ENCODE measurements at places on chromosomes 3 and 15.

GRCh38 chr15:29670998-29671981, 151.0 kb downstream of the TJP1 start:
- DNase-seq, result no peak

GRCh38 chr15:50563756-50564155, 17.3 kb upstream of the USP50 start:
- no peak for DNase-seq

DNA sequence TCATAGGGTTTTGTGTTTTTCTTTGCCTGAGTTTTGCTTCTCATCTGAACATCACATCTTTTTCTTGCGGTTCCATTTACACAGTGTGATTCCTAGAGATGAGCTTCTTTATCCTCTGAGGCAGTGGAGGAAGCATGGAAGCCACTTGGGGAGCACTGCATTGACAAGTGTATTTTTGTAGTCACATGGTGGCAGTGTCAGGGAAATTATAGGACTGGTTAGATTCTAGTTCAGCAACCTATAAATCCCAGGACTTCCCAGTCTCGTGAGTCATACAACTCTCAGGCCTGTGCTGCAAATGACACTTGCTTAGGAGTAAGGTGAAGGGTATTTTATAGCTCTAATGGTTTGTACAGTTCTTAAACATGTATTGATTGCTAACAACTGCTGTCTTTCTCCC, 58.4 kb downstream of the RBM6 start:
- DNase-seq, result no peak

GRCh38 chr3:149258298-149258697, 36.7 kb upstream of the CP start:
- DNase-seq, result no peak

DNA sequence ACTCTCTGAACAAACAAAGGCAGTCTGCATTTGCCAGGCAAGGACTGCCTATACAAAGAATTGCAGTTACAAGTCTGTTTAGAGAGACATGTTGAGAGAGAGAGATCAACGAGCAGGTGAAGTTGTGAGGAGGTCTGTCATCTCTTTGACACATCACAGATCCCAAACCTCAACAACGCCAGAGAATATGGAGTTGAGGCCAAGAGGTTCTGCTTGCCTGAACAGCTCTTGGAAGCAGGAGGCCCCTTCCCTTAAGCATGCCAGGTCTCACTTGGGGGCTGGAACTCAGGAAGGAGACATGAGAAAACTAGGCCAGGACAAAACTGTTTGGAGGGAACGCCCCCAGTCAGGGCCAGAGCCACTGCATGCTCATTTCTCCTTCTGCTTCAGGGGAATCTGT, 22.3 kb upstream of the MUSTN1 start:
- DNase-seq, result no peak

DNA sequence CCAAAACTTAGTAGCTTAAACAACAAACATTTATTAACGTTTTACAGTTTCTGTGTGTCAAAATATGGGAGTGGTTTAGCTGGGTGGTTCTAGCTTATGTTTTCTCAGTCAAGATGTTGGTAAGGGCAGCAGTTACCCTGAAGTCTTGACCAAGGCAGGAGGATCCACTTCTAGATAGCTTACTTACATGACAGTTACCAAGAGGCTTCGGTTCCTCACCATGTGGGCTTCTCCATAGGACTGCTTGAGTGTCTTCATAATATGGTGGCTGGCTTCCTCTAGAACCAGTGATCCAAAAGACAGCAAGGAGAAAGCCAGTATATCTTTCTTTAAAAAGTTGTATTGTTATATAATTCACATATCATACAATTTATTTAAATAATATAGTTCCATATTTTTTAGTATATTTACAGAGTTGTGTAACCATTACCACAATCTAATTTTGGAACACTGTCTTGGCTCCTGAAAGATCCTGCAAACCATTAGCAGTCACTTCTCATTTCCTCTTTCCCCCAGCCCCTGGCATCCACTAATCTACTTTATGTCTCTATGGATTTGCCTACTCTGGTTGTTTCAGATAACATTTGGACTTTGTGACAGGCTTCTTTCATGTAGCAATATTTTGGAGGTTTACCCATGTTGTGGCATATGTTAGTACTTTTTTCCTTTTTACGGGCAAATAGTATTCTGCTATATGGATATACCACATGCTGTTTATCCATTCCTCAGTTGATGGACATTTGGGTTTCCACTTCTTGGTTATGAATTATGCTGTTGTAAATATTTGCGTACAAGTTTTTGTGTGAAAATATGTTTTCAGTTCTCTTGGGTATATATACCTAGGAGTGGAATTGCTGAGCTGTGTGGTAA, 33.3 kb downstream of the MAPK6 start:
- no peak for DNase-seq

DNA sequence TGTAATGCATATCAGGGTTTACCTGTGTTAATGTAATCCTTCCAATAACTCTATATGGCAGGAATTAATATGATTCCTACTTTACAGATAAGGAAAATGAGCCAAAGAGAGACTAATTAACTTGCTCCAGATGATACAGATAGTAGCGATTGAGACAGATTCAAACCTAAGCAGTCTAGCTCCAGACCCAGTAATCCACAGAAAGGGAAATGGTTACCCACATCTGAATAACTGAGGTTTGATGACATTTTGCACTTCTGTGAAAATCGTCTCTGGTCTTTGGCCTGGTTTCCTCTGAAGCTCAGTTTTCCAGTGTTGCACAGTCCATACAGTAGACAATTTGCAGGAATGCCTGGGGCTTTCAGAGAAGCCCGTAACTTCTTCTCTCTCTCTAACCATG, 177.1 kb upstream of the UMPS start:
- DNase-seq, result no peak

DNA sequence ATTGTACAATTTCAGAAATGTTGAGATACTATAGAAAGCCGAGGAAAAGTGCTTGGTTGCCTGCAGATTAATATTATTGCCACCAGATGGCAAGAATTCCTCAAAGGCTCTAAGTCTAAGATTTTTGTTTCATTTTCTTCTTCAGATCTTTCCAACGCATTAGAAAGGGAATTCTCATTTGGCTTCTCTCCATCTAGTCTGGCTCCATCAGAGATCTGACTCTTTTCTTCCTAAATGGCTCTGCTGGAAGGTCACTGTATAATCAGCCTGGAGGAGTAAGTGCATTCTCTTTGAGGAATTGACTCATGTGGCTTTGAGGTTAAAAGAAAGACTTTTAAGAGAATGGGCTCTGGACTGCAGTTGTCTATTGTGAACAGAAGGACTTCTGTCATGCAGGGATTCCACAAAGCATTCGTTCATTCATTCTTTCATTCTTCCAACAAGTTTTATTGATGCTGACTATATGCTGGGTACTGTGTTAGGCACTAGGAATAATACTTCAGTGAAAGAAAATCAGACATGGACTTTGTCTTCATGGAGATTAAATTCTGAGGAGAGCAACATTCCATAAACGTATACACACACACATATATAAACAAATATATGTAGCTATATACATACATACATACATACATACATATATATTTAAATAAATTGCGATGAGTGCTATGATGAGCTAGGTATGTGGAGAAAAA, 55.3 kb downstream of the SLC28A2 start:
- no peak for DNase-seq

- no peak for DNase-seq
Observed at GRCh38 chr3:9135526-9135925, 113.9 kb downstream of the SRGAP3 start.

GRCh38 chr3:37642670-37643598, 218.7 kb upstream of the CTDSPL start:
- DNase-seq, result no peak

- DNase-seq, result no peak
Observed at GRCh38 chr3:184022323-184022722, 4.6 kb upstream of the ABCC5 start.

GRCh38 chr15:32053719-32054118, 23.4 kb downstream of the CHRNA7 start:
- DNase-seq, result no peak

DNA sequence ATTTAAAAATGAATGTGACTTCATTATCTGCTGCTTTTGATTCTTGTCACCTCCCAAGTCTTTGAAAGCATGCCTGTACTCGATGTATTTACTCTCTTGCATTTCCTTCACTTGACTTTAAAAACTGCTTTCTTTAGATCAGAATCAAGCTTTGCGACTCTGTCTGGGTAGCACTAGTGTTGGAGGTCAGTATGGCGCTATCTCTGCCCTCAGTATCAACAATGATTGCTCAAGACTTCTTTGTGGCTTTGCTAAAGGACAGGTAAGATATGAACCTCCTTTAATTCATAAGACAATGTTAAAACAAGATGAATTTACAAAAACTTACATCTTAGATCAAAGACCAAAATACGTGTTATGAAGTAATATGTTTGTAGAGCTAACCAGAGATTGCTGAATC, 37.0 kb downstream of the VPS8 start:
- DNase-seq, result no peak

- DNase-seq, result no peak
Observed at GRCh38 chr3:150222691-150223489, 185.2 kb upstream of the TSC22D2 start.

- peak; percentile 10 for DNase-seq
Observed at GRCh38 chr3:197942956-197943556, 6.9 kb upstream of the RPL35A start.

DNA sequence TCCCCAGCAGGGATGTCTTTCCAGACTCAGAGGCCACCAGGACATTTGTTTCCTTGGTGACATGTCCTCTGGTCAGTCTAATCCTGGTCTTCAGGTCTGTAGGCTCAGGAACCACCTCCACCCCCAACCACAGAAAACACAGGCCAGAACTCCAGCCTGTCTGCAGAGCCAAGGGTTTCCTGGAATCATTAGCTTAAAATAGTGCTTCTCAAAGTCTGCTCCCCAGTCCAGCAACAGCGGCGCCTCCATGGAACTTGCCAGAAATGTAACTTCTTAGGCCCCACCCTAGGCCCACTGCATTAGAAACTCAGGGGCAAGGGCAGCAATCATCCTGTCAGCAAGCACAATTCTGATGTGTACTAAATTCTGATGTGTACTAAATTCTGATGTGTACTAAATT, 20.0 kb downstream of the SLC28A1 start:
- no peak for DNase-seq

GRCh38 chr3:37140899-37141541, 33.4 kb downstream of the LRRFIP2 start:
- no peak for DNase-seq

GRCh38 chr15:69749274-69749673, 296.7 kb downstream of the RPLP1 start:
- DNase-seq, result no peak

- DNase-seq, result no peak
Observed at GRCh38 chr3:38579551-38580449, 69.7 kb downstream of the SCN5A start.

DNA sequence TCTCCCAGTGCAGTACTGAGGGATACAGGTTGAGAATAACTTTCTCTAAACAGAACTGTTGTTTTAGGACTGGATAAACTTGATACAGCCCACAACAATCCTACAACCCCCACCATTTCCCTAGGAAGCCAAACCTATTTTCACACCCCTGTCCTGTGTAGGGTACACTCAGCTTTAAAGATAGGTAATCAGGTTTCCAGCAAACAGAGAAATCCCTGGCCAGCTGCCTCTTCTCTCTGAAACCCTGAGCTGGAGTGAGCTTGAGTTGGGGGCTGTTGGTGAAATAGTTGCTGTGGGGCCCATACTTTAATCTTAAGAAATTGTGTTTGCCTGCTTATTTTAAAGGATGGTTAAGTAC, 22.1 kb downstream of the ARHGAP31 start:
- DNase-seq, result no peak

- DNase-seq, result no peak
Observed at GRCh38 chr15:81954158-81954783, 91.5 kb downstream of the MEX3B start.

DNA sequence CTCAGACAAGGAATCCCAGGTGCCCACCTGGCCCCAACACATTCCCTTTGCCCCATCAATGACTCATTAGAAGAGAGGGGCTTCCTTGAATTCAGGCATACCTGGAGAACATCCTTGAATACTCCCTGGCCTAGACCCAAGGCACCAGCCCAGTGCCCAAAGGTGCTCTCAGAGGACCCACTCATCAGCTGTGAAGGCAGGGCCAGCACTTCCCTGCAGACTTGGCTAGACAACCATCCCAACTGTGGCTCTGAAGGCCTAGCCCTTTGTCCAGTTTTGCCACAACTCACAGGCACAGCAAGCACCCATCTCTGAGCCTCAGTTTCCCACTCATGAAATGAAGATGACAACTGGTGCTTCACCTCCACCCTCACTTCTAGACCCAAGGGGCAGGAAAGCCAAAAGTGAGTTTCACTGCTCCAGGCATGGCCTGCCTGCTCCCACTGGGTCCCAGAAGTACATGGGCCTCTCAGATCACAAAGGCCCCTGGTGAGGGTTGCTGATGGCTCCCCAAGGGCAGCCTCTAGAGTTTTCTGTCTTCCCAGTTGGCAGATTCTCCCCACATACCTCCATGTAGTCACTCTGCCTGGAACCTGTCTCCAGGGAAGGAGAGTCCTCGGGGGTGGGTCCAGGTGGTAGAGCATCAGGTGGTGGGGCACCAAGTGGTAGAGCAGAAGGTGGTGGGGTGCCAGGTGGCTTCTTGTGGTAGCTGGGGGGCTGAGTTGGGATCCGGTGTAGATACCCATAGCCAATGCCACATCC, 7.5 kb downstream of the GORASP1 start:
- no peak for DNase-seq

- DNase-seq, result no peak
Observed at GRCh38 chr3:100040451-100041225, 73.7 kb downstream of the FILIP1L start.

DNA sequence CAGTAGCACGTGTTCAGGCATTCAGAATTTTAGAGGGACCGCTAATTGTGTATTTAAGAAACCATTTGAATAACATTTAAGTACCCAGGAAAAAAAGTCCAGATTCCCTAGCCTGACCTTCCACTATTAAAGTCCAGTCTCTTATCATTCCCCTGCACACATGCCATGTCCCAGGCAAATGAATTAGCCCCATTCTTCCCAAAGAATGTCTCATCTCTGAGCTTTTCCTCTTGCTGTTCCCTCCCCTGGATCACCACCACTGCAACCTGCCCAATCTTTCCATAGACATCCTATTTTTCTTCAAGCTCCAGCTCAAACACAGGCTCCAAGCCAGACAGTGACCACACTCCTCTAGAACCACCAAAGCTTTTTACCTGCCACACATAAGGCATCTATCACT, 25.9 kb downstream of the PLD1 start:
- no peak for DNase-seq

- DNase-seq, result no peak
Observed at GRCh38 chr3:81932681-81933080, 171.2 kb upstream of the GBE1 start.

- DNase-seq, result no peak
Observed at GRCh38 chr15:69941706-69942495, 155.8 kb downstream of the TLE3 start.

DNA sequence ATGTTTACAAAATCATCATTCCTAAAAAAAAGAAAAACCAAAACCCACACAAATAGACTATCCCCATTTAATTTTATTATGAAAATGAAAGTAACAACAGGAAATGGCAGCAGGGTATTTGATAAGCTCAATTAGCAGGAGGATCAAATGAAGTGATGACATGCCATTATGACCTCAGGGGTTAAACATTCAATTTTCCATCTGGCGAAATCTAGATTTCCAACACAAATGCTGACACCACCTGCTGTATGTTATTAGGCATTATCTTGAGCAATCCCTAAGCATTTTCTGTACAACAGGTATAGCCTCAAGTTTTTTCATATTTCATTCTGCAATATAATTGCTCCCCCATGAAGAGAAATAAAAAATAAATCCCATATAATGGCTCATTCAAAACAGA, 57.1 kb downstream of the SHQ1 start:
- no peak for DNase-seq

- no peak for DNase-seq
Observed at GRCh38 chr3:45319231-45319995, 69.0 kb upstream of the LARS2 start.

GRCh38 chr3:44960387-44961026, 15.5 kb downstream of the ZDHHC3 start:
- DNase-seq, result no peak
